Suppressor macrophage treated with lipopolysaccharide for 1 hour (primary cell): ENCODE measurements at places on chromosomes 4 and X.
A peak's percentile ranks its signal among the peaks of the same experiment; 100 is the strongest.

DNA sequence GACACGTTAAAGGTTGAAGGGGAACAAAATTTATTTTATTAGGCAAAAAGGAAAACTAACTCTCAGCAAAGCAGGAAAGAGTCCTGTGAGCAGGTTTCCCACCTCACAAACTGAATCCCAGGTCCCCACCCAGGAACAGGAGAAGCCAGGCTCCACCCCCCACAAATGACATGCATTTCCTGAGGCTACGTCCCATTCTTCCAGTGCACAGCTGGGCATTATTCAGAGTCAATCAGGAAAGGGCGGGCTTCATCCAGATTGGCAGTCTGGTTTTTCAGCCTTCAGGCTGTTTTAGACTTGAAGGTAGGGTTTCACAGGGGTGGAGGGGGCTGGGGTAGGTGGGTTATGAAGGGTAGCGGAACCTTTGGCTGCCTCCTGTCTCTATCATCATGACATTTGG lies 11.9 kb upstream of the ASIC5 start:
- no peak for DNase-seq

- DNase-seq: no peak
Observed at GRCh38 chrX:145818186-145819113, 821 bp downstream of the SLITRK2 start.

- no peak for DNase-seq
Observed at GRCh38 chrX:110267874-110268273, 50.0 kb downstream of the AMMECR1 start.

GRCh38 chr4:15130441-15130840 lies 128.2 kb downstream of the CPEB2 start:
- no peak for DNase-seq

- no peak for DNase-seq
Observed at GRCh38 chr4:75142850-75143249, 209.9 kb downstream of the PARM1 start.

DNA sequence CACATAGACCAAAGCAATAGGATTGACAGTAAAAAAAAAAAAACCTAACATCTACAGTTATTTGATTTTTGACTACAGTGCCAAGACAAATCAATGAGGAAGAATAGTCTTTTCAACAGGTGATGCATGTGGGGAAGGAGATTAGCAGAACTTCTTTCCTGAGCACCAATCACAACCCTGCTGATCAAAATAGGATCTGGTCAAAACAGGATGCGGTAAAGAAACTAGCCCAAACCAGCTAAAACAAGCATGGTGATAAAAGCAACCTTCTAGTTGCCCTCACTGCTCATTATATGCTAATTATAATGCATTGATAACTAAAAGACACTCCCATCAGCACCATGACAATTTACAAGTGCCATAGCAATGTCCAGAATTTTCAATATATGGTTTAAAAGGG lies 667.5 kb downstream of the GRXCR1 start:
- DNase-seq: no peak

- DNase-seq: peak; percentile 11
Observed at GRCh38 chr4:164012396-164013027, 518.0 kb downstream of the TMA16 start.

- DNase-seq: peak; percentile 11
Observed at GRCh38 chr4:55036405-55036804, 89.0 kb downstream of the KDR start.

- DNase-seq: no peak
Observed at GRCh38 chr4:40934676-40935075, 184.9 kb downstream of the NSUN7 start.

DNA sequence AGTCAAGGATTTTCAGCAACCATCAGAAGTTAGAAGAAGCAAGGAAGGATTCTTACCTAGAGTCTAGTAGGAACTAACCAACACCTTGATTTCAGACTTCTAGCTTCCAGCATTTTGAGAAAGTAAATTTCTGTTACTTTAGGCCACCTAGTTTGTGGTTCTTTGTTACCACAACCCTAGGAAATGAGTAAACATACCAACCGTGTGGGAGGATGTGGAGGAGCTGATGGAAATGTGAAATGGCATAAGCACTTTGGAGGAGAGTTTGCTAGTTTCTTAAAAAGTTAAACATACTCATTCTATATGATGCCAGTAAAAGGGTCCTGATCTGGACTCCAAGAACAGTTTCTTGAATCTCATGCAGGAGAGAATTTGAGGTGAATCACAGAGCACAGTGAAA lies 679.4 kb downstream of the PDHA2 start:
- DNase-seq: no peak

DNA sequence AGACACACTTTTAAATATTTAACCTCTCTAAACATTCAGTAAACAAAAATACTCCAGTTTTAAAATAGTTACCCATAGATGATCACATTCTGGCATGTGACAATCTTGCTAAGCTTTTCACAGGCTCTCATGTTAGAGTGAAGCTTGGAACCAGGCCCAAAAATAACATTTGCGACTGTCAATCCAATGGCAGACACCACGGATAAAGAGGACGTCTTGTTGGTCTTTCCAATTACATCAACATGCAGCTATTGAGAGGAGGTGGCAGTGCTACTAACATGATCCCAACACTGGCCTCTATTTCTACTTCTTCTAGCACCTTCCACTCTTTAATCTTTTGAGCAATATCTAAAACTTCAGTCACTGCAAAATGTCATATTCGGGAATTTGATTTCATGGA lies 970.8 kb upstream of the TENM3 start:
- no peak for DNase-seq

GRCh38 chr4:153497988-153498967 lies 32.1 kb downstream of the TMEM131L start:
- no peak for DNase-seq

DNA sequence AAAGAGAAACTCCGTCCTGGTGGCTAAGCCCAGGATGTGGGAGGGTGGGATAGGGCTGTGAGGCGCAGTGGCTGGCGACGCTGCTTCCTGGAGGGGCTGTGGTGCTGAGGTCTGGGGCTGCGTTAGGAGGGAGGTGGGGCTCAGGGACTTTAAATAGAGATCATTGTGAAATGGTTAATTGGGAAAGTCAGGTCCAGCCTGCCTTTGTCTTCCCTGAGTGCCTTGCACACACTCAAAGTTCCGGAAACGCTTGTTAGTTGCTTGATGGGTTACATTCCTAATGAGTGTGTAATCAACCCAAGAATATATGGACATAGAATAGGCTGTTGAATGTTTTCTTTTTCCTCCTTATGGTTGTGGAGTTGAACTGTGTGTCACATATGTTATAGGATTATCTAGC lies 55.7 kb upstream of the CLDN34 start:
- DNase-seq: no peak

- no peak for DNase-seq
Observed at GRCh38 chr4:43496602-43497001, 604.1 kb downstream of the GRXCR1 start.

- DNase-seq: no peak
Observed at GRCh38 chr4:6876440-6876839, 33.2 kb upstream of the TBC1D14 start.

GRCh38 chrX:54444752-54445151 lies 4.5 kb downstream of the TSR2 start:
- DNase-seq: no peak

GRCh38 chr4:67897686-67898085 lies 13.9 kb upstream of the TMPRSS11D start:
- DNase-seq: no peak

GRCh38 chrX:39398963-39399261 lies 597.7 kb downstream of the MID1IP1 start:
- no peak for DNase-seq

- DNase-seq: no peak
Observed at GRCh38 chrX:1041091-1041490, 171.4 kb downstream of the CRLF2 start.

DNA sequence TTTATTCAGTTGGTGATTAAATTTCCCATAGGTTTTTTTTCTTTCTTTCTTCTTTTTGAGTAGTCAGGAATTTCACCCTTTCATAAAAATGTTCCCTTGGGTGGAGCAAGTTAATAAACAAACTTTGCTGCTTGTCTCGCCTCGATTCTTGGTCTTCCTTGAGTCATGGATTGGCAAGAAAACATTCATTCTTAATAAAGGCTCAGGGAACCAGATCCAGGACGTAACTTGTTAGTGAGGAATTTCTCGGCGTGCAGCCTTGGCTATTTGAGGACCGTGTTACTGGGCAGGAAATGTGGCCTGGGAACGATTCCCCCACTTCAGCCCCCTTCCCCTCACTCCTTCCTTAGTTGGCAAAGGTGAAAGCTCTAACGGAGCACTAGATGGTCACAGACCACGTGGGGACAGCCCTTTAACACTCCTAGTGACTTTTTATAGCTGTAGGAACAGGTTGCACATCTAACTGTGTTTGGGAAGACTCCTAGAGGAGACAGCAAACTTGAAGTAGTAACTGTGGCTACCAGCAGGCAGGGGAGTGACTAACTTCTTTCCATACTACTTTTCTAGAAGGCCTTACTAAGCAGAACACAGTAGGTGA lies 106.8 kb downstream of the UCHL1 start:
- no peak for DNase-seq

GRCh38 chr4:36747277-36748129 lies 466.1 kb downstream of the DTHD1 start:
- DNase-seq: no peak

DNA sequence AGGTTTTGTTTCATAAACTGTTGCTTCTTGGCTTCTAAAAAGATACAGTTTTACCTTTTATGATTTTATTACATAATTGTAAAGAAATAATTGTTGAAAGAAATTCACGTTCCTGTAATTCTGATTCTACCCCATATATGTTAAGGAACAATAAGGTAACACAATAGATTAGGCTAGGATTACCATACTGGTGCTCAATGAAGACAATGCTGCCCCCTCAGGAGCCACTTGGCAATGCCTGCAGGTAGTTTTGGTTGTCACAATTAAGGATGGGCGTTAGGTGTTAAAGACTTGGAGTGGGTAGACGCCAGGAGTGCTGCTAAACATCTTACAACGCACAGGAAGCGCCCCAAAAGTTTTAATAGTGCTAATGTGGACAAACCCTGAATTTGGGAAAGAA lies 133.2 kb downstream of the NLGN4X start:
- no peak for DNase-seq

GRCh38 chrX:68647156-68647957 lies at the start of gene STARD8:
Gene STARD8 (plus strand): TSS chrX:68647666. CDS start chrX:68647883, 217 bp downstream.
- DNase-seq: peak; percentile 10

GRCh38 chr4:140736669-140737343 lies 19.4 kb downstream of the TBC1D9 start:
- no peak for DNase-seq

DNA sequence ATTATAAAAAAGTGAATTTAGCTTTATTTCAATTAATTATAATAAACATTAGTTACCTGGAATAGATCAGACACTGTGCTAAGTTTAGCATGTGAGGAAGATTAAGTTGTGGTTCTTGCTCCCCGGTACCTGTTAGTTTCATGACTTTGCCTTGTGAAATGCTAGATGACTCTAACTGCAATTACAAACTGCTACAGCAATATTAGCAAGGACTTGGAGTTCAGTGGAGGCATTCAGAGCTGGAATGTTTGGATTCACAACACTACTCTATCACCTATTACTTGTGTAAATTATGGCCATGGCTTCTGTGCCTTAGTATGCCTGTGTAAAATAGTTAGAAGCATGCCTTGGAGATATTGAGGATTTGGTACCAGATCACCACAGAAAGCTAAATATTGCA lies 21.4 kb upstream of the ANXA10 start:
- no peak for DNase-seq

GRCh38 chrX:153800177-153800722 lies 5.8 kb downstream of the SSR4 start:
- no peak for DNase-seq

DNA sequence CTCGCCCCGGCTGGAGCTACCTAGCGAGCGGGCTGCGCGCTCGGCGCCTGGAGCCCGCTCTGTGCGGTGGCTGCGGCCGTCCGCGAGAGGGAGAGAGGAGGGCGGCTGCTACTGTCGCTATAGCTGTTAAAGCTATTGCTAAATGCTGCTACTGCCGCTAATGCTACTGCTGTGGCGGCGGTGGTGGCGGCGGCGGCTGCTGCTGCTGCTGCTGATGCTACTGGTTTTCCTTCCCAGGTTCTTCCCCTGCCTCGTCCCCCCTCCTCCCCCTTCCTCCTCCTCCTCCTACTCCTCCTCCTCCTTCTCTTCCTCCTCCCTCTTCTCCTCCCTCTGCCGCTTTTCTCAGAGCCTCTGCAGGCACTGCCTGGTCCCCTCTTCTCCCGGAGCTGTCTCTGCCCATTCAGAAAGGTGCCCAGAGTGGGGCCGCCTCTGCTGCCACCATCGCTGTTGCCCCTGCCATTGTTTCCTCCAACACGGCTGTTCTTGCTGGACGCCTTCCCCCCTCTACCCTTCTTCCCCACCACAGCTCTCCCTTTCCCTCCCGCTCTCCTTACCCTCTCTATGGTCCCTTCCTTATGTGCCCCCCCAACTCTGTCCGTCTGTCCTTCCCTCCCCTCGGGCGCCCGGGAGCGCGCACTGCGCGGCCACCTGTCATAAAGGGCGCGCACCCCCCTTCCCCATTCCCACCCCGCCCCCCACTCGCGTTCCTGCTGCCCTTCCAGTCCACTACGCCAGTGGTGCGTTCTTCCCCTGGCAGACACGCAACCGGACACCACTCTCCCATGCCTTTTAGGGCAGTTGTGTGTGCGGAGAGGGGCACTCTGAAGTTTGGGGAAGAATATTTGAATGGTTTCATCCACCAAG lies at the start of gene NEXMIF:
Gene NEXMIF (minus strand): TSS at position 228 of the 864 bp plus-strand sequence.
- DNase-seq: peak; percentile 6

- peak; percentile 22 for DNase-seq
Observed at GRCh38 chr4:112147697-112148096, 2.4 kb downstream of the FAM241A start.

DNA sequence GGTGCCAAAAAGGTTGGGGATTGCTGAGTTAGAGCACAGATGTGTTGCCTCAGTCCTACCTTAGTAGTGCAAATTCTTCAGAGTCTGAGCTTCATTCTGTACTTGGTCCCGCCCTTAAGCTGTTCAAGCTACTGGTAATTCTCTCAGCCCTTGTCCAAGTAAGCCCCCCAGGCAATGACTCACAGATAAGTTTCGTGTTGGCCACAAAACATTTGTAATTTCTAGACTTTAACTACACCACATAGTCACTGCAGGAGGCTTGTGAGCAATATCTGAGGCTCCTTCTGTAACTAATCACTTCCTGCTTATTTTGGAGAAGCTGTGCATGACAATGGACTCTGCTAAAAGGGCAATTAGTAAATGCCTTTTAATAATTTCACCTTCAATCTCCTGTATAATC lies 1420.5 kb downstream of the PCDH7 start:
- DNase-seq: no peak

GRCh38 chr4:123709336-123709735 lies 312.7 kb downstream of the SPRY1 start:
- DNase-seq: no peak

GRCh38 chr4:86972997-86973396 lies 38.2 kb downstream of the AFF1 start:
- no peak for DNase-seq

GRCh38 chr4:142124874-142125273 lies 488.5 kb downstream of the IL15 start:
- DNase-seq: no peak

- DNase-seq: no peak
Observed at GRCh38 chr4:87257523-87257922, 37.1 kb upstream of the KLHL8 start.

- DNase-seq: no peak
Observed at GRCh38 chr4:105657117-105657765, 51.2 kb downstream of the INTS12 start.

GRCh38 chrX:29269390-29269789 lies 682.1 kb downstream of the IL1RAPL1 start:
- DNase-seq: no peak
